Activated CD8-positive, alpha-beta T cell treated with anti-CD3 and anti-CD28 coated beads, Interleukin-2, amount 10 ng/mL, durations not matched to agents 7 days and 5 days (primary cell): ENCODE measurements at places on chromosomes 5 and 9. TPM values are rescaled to one million over a fixed set of nuclear protein-coding genes. Genes with fewer than 3 reads are reported as not detected.

AKNA gene
- total RNA-seq = 430 TPM

MSX2 gene
- not detected for total RNA-seq

GABRG2 gene
- total RNA-seq = not detected

ANXA2R gene
- 28.0 TPM for total RNA-seq

RETREG1 gene
- total RNA-seq = 47.1 TPM

ORM2 gene
- total RNA-seq = not detected

MYMK gene
- not detected for total RNA-seq
